ENCODE measurements at places on chromosomes 11 and 22. TPM values are rescaled to one million over a fixed set of nuclear protein-coding genes. Genes with fewer than 3 reads are reported as not detected.

SCGB1C1 gene
- polyA plus RNA-seq: not detected

PGA4 gene
- 0.76 TPM for polyA plus RNA-seq

- DNase-seq: no peak
Observed at GRCh38 chr11:44833877-44834452, 107.2 kb downstream of the TSPAN18 start.

- no peak for DNase-seq
Observed at GRCh38 chr22:42881982-42882656, 25.0 kb upstream of the ARFGAP3 start.

DNA sequence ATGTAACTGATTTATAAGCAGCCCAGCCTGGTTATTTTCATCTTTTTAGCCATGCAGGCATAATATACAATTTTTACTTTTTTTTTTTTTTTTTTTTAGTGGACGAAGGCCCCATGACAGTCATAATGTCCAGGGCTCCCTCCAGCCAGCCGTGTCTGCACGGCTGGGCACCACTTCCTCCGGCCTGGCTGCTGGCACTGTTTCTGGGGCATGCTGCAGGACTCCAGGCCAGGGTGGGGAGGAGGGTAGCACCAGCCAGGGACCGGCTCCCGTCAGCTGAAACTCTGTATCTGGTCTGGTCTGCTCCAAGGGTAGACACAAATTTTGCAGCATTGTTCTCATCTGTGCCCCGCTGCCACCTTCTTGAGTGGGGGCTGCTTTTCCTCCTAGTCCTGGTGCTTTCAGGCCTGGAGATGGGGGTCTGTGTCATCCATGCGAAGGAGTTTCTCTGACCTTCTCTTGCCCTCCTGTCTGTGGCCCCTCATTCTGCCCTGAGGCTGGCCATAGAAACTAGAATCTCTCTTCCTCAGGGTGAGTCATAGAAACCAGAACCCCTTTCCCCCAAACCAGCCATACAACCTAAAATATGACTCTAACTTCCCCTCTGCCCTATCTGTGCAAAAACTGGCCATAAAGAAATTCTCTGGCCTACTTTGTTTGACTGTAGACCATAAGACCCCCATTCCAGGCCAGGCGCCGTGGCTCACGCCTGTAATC is 9.2 kb upstream of the RRP7A start:
- no peak for DNase-seq

DNA sequence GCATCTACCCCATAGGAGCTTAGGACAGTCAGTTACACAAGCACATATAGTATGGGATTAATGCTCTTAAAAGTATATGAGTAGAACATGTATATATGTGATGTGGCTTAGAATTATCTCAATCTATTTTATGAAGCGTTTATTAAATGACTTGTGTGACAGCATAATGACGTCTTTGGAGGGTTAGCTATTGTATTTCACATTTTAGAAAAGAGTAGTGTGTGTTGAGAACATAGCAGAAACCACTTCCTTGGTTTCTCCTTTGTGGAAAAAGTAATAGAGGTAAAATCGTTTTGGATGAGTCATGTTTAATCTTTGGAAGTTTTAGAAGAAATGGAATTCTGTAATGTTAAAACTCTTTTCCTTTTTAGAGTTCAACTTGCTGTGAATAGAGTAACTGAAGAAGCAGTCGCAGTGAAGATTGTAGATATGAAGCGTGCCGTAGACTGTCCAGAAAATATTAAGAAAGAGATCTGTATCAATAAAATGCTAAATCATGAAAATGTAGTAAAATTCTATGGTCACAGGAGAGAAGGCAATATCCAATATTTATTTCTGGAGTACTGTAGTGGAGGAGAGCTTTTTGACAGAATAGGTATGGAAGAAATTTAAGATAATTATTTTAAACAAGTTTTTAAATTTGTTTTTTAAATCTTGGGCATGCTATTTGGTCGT is 2.4 kb downstream of the CHEK1 start:
- DNase-seq: no peak

Measured in muscle of arm (tissue), 14 donors.